Urinary bladder (tissue), 4 donors: ENCODE measurements at places on chromosomes 4 and X.
A peak's percentile ranks its signal among the peaks of the same experiment; 100 is the strongest.

GRCh38 chrX:85017721-85018120, 14.0 kb downstream of the APOOL start:
- no peak for DNase-seq

- DNase-seq = no peak
These were observed 207.0 kb downstream of the NSUN7 start for GRCh38 chr4:40956721-40957255.

- no peak for DNase-seq
These were observed 1.8 kb downstream of the PGAM4 start for GRCh38 chrX:77967631-77968030.

GRCh38 chrX:104108955-104109354, 3.4 kb upstream of the ZCCHC18 start:
- no peak for DNase-seq

- no peak for DNase-seq
These were observed 26.8 kb upstream of the MBTPS2 start for GRCh38 chrX:21812628-21813027.

DNA sequence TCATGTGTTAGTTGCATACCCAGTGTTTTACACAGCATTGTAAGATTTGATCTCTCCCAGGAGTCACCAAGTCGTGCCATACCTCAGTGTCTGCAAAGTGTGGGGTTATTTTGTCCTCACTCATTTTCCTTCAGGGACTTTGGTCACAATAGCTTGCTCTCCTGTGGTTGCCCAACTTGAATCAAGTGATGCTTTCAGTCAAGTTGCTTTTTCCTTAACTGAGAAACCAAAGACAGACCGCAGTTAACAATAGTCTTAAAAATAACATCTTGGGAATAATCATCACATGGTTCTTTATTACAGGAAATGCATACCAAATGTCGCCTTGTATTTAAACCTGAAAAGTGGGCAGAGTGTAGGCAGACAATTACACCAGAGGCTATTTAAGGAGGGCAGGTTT, 44.5 kb upstream of the NDP start:
- DNase-seq = no peak

DNA sequence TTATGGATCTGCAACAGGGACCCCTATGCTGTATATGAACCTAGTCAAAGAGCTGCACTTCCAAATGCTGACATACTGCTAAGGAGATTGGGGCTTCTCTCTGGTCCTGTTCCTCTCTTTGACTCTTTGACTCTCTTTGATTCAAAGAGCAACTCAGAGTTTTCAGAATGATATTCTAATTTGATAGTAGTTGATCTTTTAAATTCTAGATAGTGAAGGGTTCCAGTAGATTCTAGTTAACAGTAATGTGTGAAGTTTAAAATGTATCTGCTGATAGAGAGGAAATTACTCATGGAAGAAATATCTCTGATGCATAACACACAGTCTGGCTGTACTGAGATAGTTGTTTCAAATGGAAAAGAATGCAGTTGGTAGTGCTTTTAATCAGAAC, 239.1 kb downstream of the RASL11B start:
- no peak for DNase-seq

DNA sequence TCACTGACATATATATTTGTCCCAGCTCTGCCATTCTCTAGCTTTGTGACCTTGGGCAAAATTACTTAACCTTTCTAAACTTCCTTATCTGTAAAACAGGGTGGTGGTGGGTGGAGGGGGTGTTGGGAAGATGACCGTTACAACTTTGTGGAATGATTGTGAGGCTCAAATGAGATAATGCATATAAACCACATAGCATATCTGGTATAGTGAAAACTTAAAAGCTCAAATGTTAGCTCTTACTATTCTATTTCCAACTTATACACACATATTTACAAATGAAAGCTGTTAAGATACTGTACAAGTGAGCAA, 52.9 kb upstream of the HPRT1 start:
- no peak for DNase-seq

GRCh38 chr4:8502836-8503585, 62.4 kb downstream of the TRMT44 start:
- DNase-seq = no peak

GRCh38 chr4:128393101-128393704, 105.6 kb upstream of the PGRMC2 start:
- no peak for DNase-seq

DNA sequence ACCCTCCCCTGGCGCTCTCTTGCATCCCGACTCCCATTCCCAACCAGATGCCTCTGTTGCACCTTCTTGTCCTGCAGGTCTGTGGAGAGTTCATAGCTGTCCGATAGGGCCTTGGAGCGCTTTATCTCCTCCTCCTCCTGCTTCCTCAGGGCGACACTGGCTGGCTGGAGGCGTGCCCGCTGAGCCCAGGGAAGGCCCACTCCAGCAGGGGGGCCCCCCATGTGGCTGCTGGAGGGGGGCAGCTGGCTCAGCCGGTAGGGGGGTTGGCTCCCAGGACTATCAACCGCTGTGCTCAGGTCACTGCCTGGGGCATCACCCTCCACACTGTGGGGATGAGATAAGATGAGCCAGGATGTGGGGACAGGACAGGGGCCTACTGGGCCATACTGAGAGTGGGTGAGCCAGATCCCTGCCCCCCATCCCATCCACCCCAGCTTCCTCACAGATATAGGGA, 25.6 kb downstream of the IQSEC2 start:
- no peak for DNase-seq

DNA sequence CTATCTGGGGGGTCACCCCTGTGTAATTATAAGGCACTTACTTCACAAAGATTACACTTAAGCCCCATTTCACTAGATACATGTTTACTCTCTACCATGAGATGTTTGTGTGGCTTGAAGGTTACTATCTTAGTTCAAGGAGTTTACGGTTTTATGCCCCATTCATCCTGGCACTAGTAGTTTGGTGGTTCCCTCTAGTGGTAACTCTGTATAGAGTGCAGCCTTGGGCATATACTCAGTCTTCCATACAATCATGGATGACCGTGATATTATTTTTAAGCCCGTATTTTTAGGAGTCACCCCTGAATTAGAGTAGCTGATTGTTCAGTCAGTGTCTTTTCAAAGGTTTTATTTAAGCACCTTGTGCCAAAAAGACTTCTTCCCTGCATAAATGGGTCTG, 109.9 kb upstream of the FAM47C start:
- no peak for DNase-seq

GRCh38 chrX:16103625-16104024, 19.7 kb upstream of the GRPR start:
- no peak for DNase-seq

DNA sequence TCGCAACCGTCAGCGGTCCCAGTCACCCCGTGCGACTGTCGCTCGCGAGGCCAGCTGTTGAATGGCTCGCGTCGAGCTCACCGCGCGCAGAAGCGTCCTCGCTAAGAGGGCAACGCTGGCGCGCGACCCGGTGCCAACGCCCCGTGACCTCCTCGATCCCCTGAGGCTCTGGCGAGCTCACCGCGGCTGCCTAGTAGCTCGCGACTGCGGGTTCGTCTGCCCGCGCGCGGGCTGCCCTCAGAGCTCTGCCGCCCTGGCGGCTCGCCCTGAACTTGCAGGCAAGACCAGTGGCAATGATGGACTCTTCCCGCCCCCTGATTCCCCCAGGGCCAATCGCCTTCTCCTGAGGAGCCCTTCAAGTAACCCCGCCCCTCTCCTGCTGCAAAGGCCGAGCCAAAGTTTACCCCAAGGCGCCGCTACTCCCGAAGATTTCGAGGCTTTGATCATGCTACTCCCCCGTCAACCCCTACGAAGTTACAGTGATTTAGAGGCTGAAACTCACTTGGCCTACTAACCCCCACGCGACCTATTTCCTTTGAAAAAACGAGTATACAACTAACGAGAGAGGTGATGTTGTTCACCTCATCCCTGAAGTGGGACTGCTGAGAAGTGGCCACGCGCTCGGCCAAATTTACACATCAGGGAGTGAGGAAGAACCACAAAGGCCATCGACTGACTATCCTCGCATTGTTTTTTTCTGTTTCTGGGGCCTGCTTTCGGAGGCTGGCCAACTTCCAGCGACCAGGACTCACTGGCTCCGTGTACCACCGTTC, 37.5 kb downstream of the PGRMC1 start:
- no peak for DNase-seq

DNA sequence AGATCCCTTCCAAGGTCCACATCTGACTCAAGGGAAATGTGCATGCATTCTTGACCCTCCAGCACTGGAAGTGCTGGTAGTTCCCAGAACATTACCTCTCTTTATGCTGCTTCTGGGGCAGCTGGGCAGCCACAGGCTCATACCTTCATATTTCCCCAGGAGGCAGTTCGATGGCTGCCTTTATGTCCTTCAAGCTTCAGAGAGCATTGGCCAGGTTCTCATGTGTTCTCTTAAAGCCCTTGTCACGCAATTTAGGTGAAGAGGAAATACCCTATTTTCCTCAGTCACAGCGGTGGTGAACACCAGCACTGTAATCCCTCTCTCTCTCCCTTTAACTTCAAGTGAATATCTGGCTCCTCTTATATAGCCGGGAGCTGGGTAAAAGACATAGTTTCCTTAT, 134.3 kb downstream of the MID1IP1 start:
- DNase-seq = no peak

GRCh38 chr4:165761963-165762362, 111.1 kb upstream of the TLL1 start:
- no peak for DNase-seq

DNA sequence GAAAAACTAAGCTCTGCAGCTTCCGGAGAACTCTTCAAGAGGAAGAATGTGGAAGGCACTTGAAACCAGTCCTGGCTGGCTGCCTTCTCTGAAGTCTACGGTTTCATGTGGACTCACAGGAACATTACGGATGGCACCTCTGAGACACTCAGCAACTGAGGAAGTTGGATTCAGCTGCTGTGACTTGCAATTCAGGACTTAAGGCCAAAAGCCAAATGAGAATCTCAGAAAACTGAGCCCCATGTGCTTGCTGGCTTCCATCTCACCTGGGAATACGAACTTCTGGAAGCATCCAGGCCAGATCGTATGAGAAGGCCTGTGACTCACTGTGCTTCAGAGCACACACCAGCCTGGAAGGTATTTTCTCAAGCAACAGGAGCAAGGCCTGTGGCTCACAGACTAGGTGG, 107.8 kb upstream of the GPC4 start:
- DNase-seq = no peak

DNA sequence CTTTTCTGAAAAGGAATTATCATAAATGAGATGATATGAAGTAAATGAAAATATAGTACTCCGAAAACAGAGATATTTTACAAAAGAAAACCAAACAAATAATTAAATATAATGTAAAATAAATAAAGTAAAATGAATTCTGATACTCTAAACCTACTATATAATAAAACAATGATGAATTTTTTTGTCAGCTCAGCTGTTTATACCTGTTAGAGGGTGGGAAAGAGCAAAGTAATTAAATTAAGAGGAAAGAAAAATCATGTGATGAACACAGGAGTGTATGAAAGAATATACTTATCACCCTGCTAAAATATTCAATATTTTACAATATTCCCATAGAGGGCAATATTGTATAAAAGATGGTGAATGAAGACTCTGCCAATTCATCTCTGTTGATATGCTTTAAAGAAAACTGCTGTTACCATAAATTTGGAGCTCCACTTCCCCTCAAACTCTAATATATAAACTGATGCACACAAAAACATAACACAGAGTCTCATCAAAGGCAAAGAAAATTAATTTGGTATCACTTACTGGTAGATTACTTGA, 6.5 kb upstream of the NDST4 start:
- DNase-seq = no peak

- no peak for DNase-seq
These were observed 359.9 kb upstream of the AGA start for GRCh38 chr4:177802162-177802561.

DNA sequence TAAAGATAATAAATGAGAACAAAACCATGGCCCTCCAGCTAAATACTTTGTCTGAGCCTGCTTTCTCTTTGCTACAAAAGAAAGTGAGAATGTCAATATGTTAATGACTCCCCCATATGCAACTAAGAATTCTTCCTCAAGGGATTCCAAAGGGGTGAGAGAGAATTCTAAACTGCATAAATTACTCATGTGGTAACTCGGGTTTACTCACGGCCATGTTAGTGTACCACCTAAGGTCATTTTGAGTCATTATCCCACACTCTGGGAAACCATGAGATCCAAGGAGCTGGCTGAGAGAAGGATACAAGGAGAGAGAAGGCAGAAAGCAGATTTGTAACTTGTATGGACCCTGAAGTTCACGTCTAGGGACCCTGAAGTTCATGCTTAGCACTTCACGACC, 190.3 kb downstream of the DHX15 start:
- no peak for DNase-seq

- DNase-seq = no peak
These were observed 81.6 kb upstream of the ADGRA3 start for GRCh38 chr4:22597471-22597870.

DNA sequence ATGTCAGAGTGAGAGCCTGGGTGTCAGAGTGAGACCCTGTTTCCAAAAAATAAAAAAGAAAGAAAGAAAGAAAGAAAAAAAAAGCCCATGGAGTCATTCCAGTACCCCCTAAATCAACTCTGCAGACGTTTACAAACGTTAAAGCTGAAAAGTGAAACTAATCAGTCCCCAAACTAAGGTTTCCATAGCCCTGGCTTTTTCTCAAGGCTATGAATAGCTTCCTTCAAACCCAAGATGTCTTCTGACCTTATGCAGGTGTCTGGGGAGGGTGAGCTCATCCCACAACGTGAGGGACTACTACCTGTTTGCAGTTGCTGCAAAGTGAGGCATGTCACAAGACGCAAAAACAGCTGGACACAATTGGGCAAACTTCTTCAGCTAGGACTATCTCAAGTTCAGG, 144.0 kb downstream of the SH3KBP1 start:
- no peak for DNase-seq

GRCh38 chrX:115030625-115031024, 13.2 kb upstream of the IL13RA2 start:
- peak; percentile 61 for DNase-seq

GRCh38 chr4:76028350-76028765, 5.1 kb upstream of the CXCL10 start:
- no peak for DNase-seq

GRCh38 chr4:98289375-98289774, 28.2 kb downstream of the RAP1GDS1 start:
- DNase-seq = no peak

- DNase-seq = no peak
These were observed 15.9 kb downstream of the CCDC149 start for GRCh38 chr4:24896977-24897376.

GRCh38 chr4:89836897-89837384, at the start of gene SNCA:
TSS of gene SNCA (minus strand) at chr4:89837161. CDS start at chr4:89835667, 1,494 bp downstream.
- peak; percentile 25 for DNase-seq

- no peak for DNase-seq
These were observed 193.1 kb downstream of the PARM1 start for GRCh38 chr4:75126058-75126457.

- DNase-seq = no peak
These were observed 16.0 kb downstream of the XK start for GRCh38 chrX:37701588-37701987.
